Activated CD4-positive, alpha-beta T cell treated with anti-CD3 and anti-CD28 coated beads, Interleukin-2, amount 10 ng/mL, durations not matched to agents 7 days and 5 days (primary cell): ENCODE measurements at places on chromosomes 1 and 21. TPM values are rescaled to one million over a fixed set of nuclear protein-coding genes. Genes with fewer than 3 reads are reported as not detected.

DNA sequence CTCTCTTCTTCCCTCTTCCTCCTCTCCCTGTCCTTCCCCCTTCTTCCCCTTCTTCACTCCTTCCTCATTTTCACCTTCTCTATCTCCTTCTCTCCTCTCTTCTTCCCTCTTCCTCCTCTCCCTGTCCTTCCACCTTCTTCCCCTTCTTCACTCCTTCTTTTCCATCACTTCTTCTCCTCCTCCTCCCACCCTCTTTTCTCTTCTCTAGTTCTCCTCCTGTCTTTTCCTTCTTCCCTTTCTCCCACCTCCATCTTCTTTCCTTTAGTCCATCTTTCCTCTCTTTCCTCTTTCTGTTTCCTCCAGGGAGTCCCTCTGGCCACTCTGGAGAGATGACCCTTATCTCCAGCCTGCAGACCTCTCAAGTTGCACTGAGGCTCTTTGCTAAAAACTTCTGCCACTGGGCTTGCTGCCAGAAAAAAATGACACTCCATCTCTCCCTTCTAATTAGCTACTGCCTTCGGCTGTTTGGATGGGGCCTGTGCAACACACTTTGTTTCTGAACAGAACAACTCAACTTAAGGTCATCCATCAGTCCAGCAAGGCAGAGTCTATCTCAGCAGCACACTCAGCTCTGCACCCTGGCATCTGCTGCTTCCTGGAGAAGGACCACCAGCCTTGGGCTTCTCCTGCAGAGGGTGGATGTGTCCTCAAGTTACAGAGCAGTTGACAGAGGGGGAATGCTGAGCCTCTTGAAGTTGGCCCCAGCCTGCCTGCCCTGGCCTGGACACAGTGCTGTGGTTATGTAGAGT lies 538.8 kb downstream of the MATN1 start:
- no peak for DNase-seq

The SPAG17 gene
- total RNA-seq, result not detected

DNA sequence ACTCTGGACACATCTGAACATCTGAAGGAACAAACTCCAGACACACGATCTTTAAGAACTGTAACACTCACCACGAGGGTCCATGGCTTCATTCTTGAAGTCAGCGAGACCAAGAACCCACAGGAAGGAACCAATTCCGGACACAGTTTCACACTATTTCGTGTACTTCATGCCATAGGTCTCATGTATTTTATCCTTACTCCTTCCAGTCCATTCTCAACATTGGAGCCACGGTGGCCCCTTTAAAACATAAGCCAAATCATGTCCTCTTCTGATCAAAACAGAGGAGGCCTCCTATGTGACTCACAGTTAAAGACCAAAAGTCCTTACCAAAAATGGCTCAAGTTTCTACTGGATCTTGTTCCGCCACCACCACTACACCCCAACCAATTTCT lies 29.8 kb upstream of the RCOR3 start:
- DNase-seq, result no peak

DNA sequence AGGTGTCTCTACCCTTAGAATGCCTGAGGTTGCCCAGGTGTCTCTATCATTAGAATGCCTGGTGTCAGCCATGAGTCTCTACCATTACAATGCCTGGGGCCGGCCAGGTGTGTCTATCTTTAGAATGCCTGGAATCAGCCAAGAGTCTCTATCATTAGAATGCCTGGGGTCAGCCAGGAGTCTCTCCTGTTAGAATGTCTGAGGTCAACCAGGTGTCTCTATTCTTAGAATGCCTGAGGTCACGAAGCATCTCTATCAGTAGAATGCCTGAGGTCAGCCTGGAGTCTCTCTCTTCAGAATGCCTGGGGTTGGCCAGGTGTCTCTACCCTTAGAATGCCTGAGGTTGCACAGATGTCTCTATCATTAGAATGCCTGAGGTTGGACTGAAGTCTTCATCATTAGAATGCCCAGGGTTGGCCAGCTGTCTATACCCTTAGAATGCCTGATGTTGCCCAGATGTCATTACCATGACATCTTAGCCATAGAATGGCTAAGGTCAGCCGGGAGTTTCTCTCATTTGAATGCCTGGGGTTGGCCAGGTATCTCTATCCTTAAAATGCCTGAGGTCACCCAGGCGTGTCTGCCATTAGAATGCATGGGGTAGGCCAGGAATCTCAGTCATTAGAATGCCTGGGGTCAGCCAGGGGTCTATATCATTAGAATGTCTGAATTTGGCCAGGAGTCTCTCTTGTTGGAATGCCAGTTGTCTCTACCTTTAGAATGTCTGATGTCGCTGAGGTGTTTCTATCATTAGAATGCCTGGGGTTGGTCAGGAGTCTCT lies 44.0 kb downstream of the RNF187 start:
- no peak for DNase-seq

GRCh38 chr21:42670884-42671283 lies 17.5 kb downstream of the PDE9A start:
- no peak for DNase-seq

- DNase-seq, result no peak
Observed at GRCh38 chr1:176976225-176976624, 188.3 kb downstream of the ASTN1 start.

DNA sequence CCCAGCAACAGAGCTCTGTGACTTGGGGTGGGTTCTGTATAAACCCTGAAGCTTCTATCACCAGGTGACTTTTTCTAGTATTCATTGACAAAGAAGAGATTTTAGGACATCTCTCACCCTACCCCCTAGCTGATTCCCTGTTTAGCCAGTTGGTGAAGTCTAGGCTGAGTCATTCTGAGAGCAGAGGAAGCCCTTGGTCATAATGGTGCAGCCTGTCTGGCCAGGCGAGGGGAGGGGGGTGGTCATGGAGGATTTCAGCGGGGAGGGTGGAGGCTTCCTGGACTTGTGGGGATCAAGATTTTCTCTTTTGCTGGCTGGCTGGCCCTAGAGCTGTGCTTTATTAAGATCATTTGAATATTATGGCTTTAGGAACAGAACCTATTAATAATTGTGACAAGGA lies 262.6 kb downstream of the CAMTA1 start:
- DNase-seq, result no peak

The LCE2B gene
- not detected for total RNA-seq

- DNase-seq, result no peak
Observed at GRCh38 chr1:103529746-103530145, 4.2 kb downstream of the RNPC3 start.

GRCh38 chr1:19739628-19740027 lies 60.1 kb downstream of the TMCO4 start:
- DNase-seq, result no peak

The HRNR gene
- total RNA-seq, result not detected

DNA sequence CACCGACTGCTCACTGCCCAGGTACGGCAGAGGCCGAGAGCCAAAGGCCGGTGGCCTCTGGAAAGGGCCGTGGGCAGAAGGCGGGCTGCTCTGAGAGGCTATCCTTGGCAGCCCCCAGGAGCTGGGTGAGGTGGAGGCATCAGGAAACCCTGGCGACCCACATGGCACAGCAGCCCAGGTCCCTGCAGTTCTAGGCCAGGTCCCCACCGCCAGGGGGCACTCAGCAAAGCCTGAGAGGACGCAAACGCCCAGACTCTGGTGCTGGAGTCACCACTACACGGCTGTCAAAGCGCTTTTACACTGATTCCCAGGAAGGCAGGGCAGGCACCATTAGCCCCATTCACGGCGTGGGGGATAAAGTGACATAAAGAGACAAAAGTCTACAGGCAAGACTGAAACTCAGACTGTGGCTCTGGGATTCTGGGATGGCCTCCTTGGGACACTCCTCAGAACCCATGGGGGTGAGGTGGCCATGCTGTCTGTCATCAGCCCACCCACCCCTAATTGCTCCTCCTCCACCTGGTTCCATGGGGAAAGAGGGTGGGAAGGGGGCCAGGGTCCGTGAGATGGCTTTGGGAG lies 4.9 kb downstream of the PLEKHG5 start:
- DNase-seq, result peak; percentile 90

- no peak for DNase-seq
Observed at GRCh38 chr1:67537667-67538018, 107.4 kb upstream of the SERBP1 start.

The CD2 gene
- 258 TPM for total RNA-seq

- DNase-seq, result no peak
Observed at GRCh38 chr1:224198572-224198971, 15.5 kb downstream of the DEGS1 start.

DNA sequence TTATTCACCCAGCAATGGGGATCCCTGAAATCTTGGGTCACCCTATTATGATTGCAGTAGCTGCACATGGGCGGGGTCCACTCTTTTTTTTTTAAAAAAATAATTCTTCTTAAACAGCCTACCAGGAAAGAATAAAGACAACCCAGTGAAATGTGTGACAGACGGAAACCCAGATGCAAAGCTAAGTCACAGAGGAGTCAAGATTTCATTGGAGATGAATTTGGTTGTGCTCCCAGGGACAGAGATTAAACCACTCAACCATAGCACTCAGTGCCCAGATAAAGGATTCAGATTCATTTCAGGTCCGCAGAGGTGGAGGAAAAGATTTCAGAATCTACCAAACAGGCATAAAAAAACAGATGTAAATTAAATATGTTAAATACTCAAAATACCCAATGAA lies 583.5 kb upstream of the ZP4 start:
- no peak for DNase-seq

GRCh38 chr1:9202240-9202870 lies 32.2 kb upstream of the H6PD start:
- DNase-seq, result no peak

GRCh38 chr1:36851087-36851486 lies 183.2 kb downstream of the GRIK3 start:
- no peak for DNase-seq

DNA sequence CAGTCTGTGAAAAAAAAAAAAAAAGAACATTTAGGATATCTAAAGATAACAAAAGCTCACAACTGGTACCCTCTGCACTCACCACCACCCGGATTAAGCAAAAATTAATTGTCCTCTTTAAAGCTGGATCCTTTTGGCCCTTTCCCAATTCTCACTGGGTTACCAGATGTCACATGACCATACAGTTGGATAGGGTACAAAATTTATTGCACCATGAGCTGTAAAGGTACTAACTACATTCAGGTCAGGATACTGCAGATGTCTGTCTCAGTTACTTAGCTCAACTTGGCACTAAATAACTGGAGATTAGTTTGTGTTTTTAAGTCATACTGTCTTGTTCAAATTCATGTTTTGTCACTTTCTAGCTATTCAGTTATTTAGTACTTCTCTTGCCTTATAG lies 96.3 kb downstream of the GPATCH2 start:
- DNase-seq, result no peak

GRCh38 chr1:77394166-77394565 lies 112.3 kb downstream of the AK5 start:
- DNase-seq, result no peak

DNA sequence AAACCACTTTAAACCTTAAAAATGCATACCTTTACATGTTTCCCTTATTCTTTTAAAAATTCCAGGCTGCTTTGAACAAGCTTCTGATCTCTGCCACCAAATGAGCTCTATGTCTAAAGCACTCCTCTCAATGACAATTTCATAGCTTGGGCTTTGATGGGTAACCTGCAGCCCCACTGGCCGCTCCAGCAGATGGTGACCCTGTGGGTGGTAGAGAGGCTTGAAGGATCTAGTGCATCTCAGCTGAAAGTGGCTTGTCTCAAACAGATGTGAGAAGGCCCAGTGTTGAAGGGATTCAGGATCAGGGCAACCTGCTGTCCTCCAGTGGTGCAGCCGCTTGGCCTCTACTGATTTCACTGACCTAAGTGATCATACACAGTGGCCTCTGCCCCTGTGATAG lies 84.7 kb upstream of the IRF2BP2 start:
- DNase-seq, result no peak

The B4GALT2 gene
- total RNA-seq, result 8.0 TPM

DNA sequence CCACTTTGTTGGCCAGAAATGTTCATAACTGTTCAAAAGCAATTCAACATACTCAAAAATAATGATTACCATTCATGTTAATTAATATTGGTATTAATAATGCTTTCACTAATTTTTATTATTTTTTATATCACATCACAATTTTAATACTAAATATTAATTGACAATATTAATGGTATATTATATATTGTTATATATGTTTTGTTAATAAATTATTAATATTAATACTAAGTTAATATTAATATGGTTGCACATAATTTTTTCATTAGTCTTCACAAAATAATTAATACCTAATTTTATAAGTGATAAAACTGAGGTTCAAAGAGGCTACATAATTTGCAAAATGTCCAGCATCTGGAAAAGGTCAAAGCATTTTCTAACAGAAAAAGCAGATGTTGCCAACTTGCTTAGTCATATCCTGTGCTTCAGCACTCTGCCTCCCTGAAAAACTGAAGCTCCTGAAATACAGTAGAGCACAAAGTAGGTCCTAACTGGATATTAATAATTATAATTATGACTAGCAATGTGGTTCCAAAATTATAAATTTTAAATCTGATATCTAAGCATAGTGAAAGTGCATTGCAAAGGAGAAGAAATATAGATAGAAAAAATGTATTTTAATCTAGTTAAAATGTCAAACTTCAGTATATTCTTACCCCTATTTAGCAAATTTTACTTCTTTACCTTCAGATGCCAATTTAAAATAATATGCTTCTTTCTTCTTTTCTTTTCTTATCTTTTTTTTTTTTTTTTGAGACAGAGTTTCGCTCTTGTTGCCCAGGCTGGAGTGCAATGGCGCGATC lies 123.2 kb upstream of the TNFSF4 start:
- no peak for DNase-seq

GRCh38 chr21:46141767-46142581 lies 13.4 kb downstream of the FTCD start:
- DNase-seq, result no peak

DNA sequence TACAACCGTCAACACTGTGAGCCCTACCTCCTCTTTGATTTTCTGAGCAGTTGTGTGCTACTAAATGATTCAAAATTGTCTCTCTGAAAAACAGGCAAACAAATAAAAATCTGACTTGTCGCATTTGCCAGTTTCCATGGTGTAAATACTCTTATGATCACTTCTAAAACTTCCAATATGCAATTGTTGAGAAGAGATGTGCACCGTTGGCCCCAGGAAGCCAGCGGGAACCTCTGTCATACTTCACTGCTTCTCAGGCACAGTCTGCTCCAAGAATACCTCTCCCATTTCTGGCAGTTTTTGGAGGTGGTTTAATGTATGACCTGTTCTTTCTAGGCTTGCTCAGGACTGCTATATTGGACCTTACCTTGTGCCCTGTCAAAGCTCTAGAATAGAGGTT lies 196.0 kb upstream of the NCAM2 start:
- no peak for DNase-seq

- no peak for DNase-seq
Observed at GRCh38 chr1:61523893-61524605, 200.9 kb downstream of the TM2D1 start.

- DNase-seq, result no peak
Observed at GRCh38 chr1:208496467-208497371, 252.5 kb upstream of the PLXNA2 start.

- peak; percentile 92 for DNase-seq
Observed at GRCh38 chr1:160768295-160768657, 27.7 kb upstream of the LY9 start.

DNA sequence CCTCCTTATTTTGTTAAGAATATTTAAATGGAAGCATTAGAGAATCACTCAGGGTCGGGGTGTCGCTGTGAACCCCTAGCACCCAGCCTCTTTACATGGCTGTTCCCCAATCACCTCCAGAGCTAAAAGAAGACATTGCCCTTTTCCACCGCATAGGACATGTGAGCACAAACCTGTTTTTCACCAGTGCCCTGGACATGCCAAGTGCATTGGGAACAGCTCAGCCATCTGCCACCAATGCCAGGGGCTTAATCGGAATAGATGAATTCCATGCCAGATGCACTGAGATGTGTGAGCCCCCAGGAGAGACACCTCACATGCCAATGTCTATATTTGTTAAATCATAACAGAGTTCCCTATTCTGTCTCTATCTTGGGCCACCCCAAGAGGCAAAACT lies 33.3 kb downstream of the EIF2D start:
- DNase-seq, result no peak

- DNase-seq, result no peak
Observed at GRCh38 chr1:32962248-32962896, 2.2 kb downstream of the RNF19B start.
